Stimulated activated CD4-positive, alpha-beta T cell treated with anti-CD3 and anti-CD28 coated beads, Interleukin-15, amount 100 ng/mL, for 1 hour (primary cell): ENCODE measurements at places on chromosomes 16 and 17.

DNA sequence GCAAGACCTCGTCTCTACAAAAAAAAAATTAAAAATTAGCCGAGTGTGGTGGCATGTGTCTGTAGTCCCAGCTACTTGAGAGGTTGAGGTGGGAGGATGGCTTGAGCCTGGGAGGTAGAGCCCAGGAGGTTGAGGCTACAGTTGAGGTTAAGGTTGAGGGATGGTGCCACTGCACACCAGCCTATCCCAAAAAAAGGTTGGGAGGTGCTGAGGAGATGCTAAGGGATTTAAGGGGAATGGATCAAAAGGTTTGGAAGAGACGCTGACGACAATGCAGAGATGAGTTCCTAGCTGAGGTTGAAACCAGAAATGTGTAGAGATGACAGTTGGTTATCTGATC is 4.7 kb upstream of the NSMCE1 start:
- DNase-seq, result no peak

GRCh38 chr16:2818272-2818876 is 1.3 kb downstream of the PRSS21 start:
- DNase-seq, result no peak

DNA sequence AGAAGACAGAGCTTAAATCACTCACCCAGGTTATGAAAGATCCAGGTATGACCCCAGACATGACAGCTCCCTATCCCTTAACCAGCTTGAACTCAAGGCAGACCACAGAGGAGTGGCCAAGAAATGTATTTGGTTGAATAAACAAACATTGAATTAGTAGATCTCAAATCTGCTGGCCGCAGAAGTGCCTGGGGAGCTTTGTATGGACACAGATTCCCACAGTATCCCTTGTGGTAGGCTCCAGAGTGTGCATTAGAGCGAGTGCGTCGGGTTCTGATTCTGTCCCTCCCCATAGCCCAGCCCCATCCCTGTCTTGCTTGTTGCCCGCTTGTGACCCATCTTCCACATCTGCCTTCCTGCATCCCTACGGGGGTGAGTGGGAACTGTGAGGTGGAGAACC is 118.8 kb upstream of the FOXF1 start:
- DNase-seq, result no peak

- DNase-seq, result no peak
Measured at GRCh38 chr16:64421515-64421914, 700.3 kb downstream of the CDH11 start.

DNA sequence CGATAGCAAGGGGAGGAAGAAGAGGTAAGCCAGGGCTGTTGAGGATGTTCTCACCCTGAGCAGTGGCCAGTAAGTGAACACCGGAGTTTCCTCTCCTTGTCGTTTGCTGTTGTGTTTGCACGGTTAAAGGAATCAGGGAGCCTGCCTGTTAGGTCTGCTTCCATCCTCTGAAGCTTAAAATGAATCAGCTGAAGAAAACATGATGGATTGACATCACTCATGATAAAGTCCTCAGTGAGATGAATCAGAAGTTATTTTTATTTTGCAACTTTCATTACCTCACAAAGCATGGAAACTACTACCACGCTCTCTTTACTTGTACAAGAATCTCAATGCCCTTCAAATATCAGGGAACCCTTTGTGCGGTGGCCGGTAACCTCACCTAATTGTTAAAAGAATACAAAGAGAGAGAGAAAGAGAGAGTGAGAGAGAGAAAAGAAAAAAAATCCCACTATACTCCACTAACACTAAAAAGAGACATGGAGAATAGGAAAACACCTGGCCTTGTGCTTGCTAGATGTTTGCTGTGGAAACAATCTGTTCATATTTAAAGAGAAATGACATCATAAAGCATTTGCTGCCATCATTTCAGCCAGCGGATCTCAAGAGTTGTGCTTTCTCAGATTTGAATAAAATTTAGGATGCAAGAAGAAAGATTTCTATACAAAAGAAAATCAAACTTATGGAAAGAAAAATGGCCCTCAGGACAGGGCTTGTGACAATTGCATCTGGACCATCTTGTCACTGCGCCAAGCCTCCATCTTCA is 441.6 kb upstream of the SALL1 start:
- no peak for DNase-seq

DNA sequence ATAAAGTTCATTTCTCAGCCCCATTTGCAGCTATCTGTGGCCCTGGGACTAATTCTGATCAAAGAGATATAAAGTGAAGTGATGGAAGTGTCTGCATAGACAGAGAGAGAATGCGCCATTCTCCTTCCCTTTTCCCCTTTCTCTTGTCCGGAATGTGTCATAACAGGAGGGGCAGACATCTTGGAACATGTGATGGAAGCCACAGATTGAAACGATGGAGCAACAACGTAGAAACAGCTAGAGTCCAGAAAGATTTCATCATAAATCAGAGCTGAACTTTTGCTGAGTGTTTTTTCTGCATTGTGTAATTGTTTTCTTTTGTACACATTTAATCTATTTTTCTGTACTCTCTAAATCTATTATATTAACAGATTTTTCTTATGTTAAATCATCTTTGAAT is 11.3 kb downstream of the ASGR1 start:
- DNase-seq, result no peak

GRCh38 chr16:75653922-75654321 is 6.3 kb downstream of the TERF2IP start:
- no peak for DNase-seq

GRCh38 chr17:35242805-35243560 is at the start of gene SLFN5:
Gene SLFN5 (plus strand): TSS chr17:35243072. CDS start chr17:35258691, 15,619 bp downstream.
- peak; percentile 91 for DNase-seq

DNA sequence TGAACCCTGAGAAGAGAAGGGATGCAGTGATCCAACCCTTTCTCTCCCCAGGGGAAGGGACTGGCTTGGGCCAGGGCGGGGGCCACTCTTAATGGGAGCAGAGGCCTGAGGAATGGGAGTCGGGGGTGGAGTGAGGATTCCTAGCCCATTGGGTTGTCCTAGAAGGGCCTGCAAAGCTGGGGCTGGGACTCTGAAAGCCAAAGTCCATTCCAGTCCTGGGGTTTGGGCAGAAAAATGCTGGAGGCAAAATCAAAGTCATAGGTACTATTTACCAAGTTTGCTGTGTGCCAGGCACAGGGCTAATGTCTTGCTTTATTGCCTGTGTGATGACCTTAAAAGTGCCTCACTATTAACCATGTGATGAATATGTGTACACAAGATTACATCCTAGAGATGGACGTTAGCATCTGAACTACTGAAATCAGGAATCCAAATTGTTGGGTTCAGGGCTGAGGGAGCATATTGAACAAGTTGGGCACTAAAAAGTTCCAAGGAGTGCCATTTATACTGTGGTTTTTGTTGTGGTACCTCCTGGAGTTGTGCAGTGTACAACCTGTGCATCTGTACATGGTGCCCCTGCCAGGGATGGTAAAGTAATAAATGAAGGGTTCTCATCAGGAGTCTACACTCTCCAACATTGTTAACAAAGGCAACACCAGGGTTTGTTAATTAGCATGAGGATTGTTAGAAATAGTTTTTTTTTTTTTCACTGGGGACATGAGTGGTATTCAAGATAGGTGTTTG is 84.4 kb upstream of the NKD1 start:
- no peak for DNase-seq

- DNase-seq, result no peak
Measured at GRCh38 chr17:47622180-47622549, 27.6 kb upstream of the KPNB1 start.

- no peak for DNase-seq
Measured at GRCh38 chr17:59762049-59762823, 54.8 kb downstream of the VMP1 start.

- no peak for DNase-seq
Measured at GRCh38 chr17:8117367-8117979, 841 bp downstream of the ALOXE3 start.

DNA sequence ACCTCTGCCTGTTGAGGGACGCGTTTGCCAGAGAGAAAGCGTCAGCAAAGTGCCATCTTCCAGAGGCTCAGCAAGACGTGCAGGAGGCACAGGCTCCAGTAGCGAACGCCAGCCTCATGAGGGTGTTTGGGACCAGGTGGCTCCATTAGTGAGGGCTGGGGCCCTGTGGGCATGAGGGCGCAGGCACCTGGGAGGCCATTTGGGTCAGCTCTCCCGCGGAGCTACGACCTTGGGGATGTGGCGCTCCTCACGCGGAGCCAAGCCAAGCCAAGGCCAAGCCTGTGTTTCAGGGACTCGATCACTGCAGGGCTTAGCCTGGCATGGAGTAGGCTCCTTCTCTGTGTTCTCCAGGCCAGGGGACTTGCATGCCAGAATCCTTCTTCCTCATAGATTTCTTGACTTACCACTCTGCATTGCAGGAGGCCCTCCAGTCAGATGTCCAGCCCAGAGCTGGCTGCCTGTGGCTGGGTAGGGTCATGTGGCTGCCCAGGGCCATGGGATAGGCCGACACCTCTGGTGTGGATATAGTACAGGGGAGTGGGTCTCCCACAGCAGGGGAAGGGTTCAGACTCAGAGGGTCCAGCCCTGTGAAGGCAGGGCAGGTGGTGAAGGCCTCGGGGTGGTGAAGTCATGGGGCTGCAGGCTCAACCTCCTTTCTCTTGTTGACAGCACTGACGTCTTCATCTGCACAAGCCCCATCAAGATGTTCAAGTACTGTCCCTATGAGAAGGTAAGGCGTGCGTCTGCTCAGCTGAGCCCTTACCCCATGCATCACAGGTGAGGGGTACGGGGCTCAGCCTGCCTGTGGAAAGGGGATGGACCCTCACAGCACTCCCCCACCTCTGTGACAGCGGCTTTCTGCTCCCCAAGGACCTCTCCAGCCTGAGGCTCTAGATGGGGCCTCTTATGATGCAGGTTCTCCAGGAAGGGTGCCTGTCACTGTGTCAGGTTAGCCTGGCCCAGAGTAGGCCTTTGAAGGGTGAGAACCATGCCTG is 19.6 kb downstream of the NT5M start:
- no peak for DNase-seq

- DNase-seq, result no peak
Measured at GRCh38 chr17:29732613-29733012, 109.9 kb upstream of the CORO6 start.

DNA sequence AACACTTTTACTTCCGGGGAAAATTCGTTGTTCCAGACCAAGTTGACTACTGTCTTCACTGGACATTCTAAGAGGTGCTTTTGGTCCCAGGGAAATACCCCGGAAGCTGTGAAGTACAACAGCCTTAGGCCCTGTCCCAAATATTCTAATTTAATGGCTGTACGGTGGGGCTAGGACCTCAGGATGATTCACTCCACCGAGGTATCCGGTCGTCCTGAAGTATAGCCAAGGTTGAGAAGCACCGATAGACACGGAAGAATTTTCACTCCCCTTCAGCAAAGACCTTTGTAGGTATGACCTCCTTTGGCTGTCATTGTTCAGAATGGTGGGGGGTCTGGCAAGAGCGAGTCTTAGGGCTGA is 34.9 kb upstream of the ARL4D start:
- no peak for DNase-seq

DNA sequence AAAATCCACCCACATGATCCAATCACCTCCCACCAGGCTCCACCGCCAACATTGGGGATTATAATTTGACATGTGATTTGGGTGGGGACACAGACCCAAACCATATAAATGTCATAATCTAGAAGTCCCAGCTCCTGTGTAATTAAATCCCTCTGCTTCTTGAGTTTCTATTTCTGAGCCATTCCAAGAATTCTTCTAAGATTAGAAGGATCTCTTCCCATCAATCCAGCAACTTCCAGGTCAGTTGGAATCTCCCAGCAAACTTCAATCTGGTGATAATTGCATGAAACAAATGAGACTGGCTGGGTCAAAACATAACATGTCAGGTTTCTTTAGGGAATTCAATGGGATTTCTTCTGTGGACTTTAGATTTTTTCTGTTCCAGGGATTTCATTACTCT is 127.8 kb upstream of the CDH5 start:
- DNase-seq, result no peak

- DNase-seq, result no peak
Measured at GRCh38 chr16:56345406-56346050, 79.8 kb downstream of the AMFR start.

- no peak for DNase-seq
Measured at GRCh38 chr16:78930561-78930960, 670.0 kb downstream of the MAF start.

DNA sequence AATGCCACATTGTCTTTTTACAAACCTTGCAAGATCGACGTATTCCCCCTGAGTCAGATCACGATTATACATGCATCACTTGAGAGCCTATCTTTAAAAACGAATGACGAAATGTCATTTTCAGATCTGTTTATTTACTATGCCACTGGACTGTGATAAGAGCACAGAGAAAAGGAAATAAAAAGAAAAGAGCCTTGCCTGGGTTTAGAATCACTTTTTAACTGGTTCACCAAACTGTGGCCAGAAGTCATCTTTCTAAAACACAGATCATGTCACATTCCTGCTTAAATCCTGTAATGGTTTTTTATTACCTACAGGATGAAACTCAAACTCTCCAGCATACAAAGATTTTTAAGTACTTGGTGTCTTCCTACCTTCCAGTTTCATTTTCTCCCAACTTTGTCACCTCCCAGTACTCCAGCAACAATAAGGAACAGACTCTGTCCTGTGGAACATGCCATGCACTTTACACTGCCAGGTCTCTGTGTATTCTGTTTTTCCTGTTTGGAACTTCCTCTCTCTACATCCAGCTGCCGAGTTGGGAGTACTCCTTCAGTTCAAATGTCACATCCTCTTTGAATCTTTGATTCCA is 91.5 kb downstream of the SNX11 start:
- DNase-seq, result no peak

GRCh38 chr17:76820561-76820960 is 47.6 kb upstream of the MGAT5B start:
- no peak for DNase-seq

- no peak for DNase-seq
Measured at GRCh38 chr16:11104168-11105037, 151.6 kb downstream of the SOCS1 start.

DNA sequence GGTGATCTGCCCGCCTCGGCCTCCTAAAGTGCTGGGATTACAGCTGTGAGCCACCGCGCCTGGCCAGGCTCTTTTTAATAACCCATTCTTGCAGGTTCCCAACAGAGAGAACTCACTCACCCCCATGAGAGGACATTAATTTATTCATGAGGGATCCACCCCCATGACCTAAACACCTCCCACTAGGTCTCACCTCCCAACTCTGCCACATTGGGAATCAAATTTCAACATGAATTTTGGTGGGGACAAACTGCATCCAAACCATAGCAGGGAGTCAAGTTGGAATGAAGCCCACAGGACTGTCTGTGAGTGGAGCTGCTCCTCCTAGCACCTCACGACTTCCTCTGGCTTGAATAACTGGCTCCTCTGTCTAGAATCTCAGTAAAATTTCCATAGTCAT is 85.5 kb downstream of the WWP2 start:
- no peak for DNase-seq

DNA sequence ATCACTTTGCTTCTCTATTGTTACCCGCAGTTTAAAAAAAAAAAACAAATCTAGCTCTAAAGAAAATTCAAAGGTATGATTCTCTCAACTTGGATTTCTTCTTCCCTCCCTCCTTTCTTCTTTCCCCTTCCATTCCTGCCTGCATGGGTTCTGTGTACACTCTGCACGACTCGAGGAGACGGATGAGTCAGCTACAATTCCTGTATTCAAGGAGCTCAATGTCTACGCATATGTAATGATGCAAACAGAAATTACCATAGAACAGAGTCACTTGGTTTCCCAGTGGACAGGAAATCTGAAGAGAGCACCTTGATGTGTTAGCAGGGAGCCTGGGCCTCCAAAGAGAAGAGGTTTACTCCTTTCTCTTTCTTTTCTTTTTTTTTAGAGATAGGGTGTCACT is 92.3 kb downstream of the VPS53 start:
- no peak for DNase-seq
